ENCODE measurements at places on chromosomes 16 and 17. TPM values are rescaled to one million over a fixed set of nuclear protein-coding genes. Genes with fewer than 3 reads are reported as not detected.

Gene GLP2R
- not detected for total RNA-seq

GRCh38 chr16:3256146-3256865, at the start of gene MEFV:
Gene MEFV (minus strand): TSS chr16:3256633. CDS start chr16:3256587, 46 bp downstream.
- DNase-seq, result no peak
- no peaks in the 10 kb centered on the region for H3K4me1 ChIP-seq
- H3K27ac ChIP-seq, result no peak within 1 kb of the TSS
- H3K4me3 ChIP-seq, result no peak within 1 kb of the TSS
- H3K36me3 ChIP-seq, result no peaks in the 10 kb centered on the region

GRCh38 chr17:50893183-50893993, 27.2 kb upstream of the TOB1 start:
- peak overlapping the region; percentile 66 for H3K27ac ChIP-seq
- H3K36me3 ChIP-seq, result no peaks in the 10 kb centered on the region
- peak; percentile 87 for DNase-seq
- peaks cover 12% of the 10 kb centered on the region for H3K4me1 ChIP-seq
- H3K27me3 ChIP-seq, result no peaks in the 10 kb centered on the region
- H3K4me3 ChIP-seq, result no peak overlapping the region

Gene NMT1
- total RNA-seq, result 98.5 TPM

DNA sequence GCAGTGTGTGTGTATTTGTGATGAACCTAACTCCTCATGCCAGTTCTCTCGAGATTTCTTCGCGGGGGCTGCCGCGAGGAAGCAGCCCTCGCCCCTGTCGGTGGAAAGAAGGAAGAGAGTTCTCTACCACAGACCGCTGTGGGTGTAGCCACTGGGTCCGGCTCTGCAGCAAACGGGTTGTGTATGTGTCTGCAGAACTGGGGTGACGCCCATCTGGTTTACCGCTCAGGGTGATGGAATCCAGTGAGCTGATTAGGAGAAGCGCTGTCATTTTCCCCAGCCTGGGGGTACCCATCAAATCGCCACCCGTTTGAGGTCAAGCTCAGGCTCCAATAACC, 7.7 kb downstream of the CORO6 start:
- H3K4me1 ChIP-seq, result no peaks in the 10 kb centered on the region
- H3K36me3 ChIP-seq, result no peaks in the 10 kb centered on the region
- H3K27ac ChIP-seq, result no peak overlapping the region
- H3K27me3 ChIP-seq, result peaks cover 22% of the 10 kb centered on the region

- peaks cover 8% of the 10 kb centered on the region for H3K4me1 ChIP-seq
- DNase-seq, result peak; percentile 67
- no peaks in the 10 kb centered on the region for H3K36me3 ChIP-seq
- no peaks in the 10 kb centered on the region for H3K27me3 ChIP-seq
- no peak overlapping the region for H3K4me3 ChIP-seq
Observed at GRCh38 chr16:49854188-49854795, 1.6 kb downstream of the ZNF423 start.

GRCh38 chr17:14772776-14773175, 471.9 kb downstream of the HS3ST3B1 start:
- H3K27ac ChIP-seq, result no peak overlapping the region
- H3K27me3 ChIP-seq, result no peaks in the 10 kb centered on the region
- no peak overlapping the region for H3K4me3 ChIP-seq
- no peak for DNase-seq

Gene PLA2G15
- total RNA-seq, result 35.1 TPM

Measured in kidney (tissue), 22 donors.